ENCODE measurements at places on chromosomes 5 and 9.

DNA sequence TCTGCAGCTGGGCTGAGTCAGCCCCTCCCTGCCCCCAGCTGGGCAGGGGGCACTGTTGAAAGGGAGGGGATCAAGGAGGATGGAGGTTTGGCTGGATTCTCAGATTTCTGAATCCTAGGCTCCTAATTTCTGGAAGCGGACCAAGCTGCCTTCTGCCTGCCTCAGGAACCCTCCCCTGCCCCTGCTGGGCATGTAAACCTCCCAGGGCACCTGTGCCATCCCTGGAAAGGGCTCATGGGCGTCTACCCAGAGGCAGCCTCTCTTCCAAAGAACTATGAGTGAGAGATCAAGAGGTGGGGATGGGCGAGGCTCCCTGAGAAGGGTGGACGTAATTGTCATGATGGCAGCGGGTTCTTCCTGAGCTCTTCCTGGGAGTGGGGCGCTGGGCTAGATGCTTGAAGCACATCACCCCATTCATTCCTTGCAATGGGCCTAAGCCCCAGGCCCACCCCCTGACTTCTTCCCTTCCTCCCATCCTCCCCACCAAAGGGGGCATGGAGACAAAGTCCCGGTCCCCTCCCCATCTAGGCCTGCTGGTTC lies 21.6 kb downstream of the CSF1R start:
- no peak for DNase-seq

DNA sequence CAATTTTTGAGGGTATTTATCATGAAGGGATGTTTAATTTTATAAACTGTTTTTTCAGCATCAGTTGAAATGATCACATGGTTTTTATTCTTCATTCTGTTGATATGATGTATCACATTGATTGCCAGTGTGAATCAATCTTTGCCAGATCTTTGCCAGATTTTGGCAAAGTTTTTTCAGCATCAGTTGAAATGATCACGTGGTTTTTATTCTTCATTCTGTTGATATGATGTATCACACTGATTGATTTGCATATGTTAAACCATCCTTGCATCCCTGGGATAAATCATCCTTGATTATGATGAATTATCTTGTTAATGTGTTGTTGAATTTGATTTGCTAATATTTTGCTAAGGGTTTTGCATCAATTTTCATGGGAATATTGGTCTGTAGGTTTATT lies 140.9 kb upstream of the TAS2R1 start:
- no peak for DNase-seq

GRCh38 chr5:138604176-138604785 lies 29.1 kb upstream of the HSPA9 start:
- DNase-seq: no peak

GRCh38 chr5:62575066-62575465 lies 3.6 kb upstream of the LRRC70 start:
- no peak for DNase-seq

DNA sequence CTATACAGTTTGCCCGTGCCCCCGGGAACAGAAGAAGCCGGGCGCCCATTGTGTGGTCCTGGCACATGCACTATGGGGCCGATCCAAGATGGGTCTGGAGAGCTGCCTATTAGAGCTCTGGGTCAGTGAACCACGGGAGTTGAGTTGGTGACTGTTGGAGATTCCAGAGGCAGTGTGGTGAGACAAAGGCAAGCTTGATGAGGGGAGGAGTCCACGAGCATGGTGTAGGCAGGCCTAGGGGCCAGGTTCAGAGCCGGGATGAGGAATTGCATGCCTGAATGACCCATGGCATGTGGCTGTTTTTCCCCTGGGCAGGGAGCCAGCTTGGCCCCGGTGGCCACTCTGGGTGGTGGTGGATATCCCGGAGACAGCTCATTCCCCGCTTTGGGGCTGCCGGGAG lies 84.4 kb upstream of the STC2 start:
- no peak for DNase-seq

GRCh38 chr5:66617991-66618768 lies 22.0 kb downstream of the MAST4 start:
- no peak for DNase-seq

DNA sequence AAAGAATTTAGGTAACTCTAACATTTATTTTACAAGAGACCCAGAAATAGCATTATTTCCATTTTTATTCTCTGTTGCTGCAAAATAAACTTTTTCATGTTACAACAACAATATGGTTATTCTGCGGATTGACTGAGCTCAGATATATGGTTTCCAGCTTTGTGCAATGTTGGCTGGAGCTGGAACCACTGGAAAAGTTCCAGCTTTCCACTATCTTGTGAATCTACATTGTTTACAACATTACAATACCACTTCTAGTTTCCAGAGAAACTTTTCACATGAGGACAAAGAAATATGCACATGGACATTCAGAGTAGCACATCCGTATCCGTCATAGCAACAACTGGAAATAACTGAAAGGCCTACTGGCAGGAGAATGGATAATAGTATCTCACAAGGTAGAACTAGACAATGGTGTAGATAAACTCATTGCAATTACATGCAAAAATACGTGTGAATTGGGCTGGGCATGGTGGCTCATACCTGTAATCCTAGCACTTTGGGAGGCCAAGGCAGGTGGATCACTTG lies 436.1 kb upstream of the ADAMTS16 start:
- no peak for DNase-seq

GRCh38 chr9:26462751-26463150 lies 429.9 kb downstream of the CAAP1 start:
- DNase-seq: no peak

DNA sequence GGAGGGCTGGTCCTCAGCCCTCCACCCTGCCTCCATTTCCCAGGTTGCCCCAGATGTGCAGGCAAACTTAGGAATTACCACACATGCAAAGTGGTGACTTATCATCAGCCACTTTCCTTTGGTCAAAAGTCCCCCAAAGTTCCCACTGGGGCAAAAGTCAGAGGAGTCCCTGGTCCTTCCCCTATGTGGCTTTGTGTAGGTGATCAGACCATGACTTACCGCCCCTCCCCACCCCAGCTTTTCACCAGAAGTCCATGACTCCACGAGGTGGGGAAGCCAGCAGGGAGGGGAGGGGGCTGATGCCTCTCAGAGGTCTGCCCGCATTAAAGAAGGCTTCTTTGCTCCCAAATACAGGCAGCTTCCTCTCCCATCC lies 5.8 kb downstream of the TRAF1 start:
- no peak for DNase-seq

DNA sequence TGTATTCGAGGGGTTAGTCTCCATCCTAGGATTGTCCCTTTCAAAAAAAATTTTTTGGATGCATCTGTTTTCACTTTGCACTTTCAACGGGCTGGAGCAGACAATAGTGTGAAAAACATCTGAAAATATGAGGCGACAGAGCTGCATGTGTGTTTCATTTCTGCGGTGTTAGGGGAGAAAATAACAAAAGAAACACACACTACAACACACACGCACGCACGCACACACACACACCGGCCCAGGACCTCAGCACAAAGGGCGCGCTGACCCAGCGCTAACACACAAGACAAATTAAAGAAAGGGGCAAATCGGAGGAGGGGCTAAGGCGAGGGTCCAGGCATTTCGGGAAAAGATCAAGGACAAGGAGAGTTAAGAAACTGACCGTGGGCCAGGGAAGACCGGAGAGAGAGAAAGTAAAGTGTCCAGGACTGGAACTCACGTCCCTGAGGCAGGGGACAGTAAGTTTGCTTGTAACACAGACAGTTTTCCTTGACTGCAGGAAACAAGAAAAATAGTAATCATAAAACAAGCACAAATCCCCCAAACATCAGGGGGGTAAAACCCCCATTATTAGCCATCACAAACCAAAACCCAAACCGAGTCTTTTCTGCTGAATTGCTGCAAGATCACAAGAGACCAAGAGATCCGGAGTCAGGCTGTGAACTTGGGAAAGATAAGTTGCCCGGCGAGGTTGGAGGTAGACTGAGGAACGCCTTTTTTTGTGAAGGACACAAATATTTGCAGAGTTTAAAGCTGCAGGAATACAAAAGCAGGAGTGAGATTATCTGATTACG lies 302.1 kb downstream of the PARP8 start:
- DNase-seq: no peak

DNA sequence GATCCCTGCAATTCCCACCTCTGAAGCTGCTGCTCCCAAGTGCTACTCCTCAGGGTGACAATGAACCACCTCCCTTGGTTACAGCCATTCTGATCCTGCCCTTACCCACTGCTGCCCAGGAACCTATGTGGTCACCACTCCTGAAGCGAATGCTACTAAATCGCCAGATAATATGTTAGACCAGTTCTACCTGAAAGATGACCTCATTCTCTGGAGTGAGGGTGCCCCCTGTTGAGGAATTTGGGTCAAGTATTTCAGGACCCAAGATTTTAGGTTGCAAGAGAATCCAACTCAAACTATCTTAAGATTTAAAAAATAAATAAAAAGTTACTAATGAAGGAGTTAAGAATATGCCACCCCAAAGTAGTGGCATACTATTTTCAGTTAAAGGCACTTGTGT lies 5.8 kb upstream of the SNAPC3 start:
- DNase-seq: no peak

DNA sequence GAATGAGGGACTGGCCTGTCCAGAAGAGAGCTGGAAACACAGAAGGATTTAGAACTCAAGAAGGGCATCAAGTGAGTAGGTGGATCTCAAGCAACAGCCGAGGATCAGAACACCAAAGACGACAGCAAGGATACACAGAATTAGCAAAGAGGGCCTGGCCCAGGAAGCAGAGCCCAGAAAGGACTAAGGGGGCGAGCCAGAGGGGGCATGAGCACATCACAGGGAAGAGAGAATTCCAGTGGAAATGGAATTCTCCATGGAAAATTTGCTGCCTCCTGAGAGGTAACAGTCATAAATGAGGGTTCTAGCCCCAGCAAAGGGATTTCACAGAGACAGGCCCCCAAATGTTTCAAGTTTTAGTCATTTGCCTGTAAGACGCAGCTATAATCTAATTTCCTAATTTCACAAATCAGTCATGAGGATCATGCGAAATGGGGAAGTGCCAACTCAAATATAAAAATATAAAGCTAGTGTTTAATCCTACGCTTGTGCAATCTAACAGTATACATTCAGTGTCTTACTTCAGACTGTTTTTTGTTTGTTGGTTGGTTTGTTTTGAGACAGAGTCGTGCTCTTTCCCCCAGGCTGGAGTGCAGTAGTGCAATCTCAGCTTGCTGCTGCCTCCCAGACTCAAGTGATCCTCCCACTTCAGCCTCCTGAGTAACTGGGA lies 46.7 kb downstream of the FNBP1 start:
- no peak for DNase-seq

- DNase-seq: peak; percentile 95
These were observed 41.1 kb downstream of the ACTBL2 start for GRCh38 chr5:57441557-57441956.

- DNase-seq: peak; percentile 85
These were observed 3.6 kb downstream of the ERGIC1 start for GRCh38 chr5:172837640-172838039.

GRCh38 chr9:35948901-35949318 lies 9.0 kb downstream of the OR2S2 start:
- peak; percentile 83 for DNase-seq

DNA sequence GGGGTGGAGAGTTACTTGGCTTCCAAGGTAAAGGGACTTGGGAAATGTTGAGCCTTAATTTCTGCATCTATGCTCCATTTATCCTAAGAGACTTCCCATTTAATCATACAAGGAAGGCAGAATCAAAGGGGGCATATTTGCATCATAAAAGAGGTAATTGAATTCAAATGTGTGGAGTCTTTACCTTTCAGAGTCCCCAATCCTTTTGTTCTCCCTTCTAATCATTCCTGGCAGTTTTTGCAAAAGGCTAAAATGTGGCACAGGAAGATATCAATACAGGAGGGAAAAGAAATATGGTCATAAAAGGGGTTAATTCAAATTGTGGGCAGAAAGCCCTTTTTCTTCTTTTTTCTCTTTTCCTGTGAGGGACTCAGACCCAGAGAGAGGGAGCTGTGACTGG lies 69.5 kb downstream of the SFXN1 start:
- no peak for DNase-seq

DNA sequence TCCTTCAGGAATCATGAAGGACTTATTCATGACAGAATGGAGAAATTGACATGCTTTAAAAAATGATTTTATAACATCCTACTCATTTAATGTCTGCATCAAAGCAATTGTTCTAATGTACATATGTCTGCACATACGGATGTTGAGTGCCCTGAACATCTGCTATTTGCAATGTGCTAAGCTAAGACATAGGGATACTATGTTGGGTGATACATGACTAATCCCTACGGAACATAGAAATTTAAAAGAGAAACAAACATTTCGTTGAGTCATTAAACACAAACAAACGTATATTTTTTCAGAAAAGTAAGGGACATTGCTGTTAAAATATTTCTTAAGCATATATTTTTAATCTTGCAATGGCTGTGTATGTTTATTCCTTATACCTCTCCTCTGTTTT lies 686.5 kb upstream of the ADAMTS16 start:
- DNase-seq: no peak

- DNase-seq: no peak
These were observed 129.0 kb downstream of the APBA1 start for GRCh38 chr9:69542942-69543704.

- no peak for DNase-seq
These were observed 78.5 kb upstream of the CACNA1B start for GRCh38 chr9:137798901-137799629.

DNA sequence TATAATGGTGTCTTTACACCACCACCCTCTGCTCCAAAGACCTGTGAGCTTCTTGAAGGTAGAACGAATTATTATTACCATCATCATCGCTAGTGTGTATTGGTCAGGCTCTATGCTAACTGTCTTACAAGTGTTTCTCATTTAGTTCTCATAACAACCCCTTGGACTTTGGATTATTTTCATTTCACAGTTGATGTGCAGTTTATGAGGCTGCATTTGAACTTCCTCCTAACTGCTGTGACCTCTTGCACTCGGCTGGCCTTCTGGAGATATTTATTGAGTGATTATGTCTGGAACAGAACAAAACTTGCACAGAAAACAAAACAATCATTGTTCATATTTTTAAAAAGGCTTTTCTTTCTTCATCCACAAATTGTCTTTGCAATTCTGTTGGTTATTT lies 306.3 kb upstream of the SGCD start:
- no peak for DNase-seq

- no peak for DNase-seq
These were observed 140.0 kb downstream of the MUSK start for GRCh38 chr9:110808599-110808980.

- DNase-seq: no peak
These were observed 13.9 kb downstream of the C9orf50 start for GRCh38 chr9:129607027-129607387.

DNA sequence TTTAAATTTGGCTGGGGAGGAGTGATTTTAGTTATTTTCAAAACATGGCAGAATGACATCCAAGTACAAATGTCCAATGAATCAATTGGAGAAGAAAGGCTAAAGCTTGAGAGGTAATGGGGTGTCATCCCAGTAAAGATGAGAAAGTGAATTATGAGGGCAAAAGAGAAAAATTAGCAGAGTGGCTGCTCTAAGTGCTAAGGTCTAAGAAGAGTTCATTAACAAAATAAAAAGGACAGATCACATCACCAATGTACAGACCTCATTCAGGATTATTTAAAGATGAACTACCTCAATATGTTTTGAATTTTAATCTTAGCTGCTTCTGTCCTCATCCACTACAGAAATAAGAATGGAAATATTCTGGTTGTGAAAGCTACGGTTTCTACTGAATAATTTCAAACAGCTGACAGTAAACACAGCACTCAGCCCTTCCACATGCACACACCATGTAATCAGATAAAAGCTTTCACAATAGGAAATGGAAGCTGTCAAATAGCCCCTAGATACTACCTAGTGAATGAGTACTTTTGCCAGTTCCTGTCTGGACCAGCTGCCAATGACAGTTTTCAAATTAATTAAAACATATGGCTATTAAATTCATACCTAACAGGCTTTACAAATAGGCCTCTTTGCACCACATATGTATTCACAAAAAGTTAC lies 171.5 kb downstream of the SSBP2 start:
- peak; percentile 73 for DNase-seq
